ENCODE measurements at places on chromosomes 12 and 14. TPM values are rescaled to one million over a fixed set of nuclear protein-coding genes. Genes with fewer than 3 reads are reported as not detected.

- no peak overlapping the region for H3K4me3 ChIP-seq
- peaks cover 14% of the 10 kb centered on the region for H3K4me1 ChIP-seq
- peaks cover 6% of the 10 kb centered on the region for H3K36me3 ChIP-seq
- no peak overlapping the region for H3K27ac ChIP-seq
- no peak for DNase-seq
- no peaks in the 10 kb centered on the region for H3K27me3 ChIP-seq
These were observed 4.6 kb downstream of the FBRSL1 start for GRCh38 chr12:132494294-132495164.

DNA sequence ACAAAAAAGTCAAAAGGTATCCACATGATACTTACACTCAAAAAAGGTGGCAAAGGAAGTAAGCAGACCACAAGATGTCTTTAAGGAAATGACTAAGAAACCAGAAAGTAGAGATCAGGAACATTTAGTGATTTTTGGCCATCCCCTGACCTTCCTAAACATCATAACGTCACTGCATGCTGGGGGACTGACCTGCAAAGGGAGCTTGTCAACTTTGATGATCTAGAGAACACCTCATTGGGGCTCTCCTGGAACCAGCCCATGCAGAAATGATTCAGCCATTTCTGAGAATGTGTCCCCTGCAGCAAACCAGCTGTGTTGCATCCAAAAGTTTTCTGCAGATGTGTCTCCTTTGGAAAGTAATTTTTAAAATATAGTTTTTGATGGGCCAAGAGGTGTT lies 152.2 kb upstream of the RASSF8 start:
- no peak for DNase-seq
- peaks cover 6% of the 10 kb centered on the region for H3K27me3 ChIP-seq
- H3K27ac ChIP-seq = peak overlapping the region; percentile 35

DNA sequence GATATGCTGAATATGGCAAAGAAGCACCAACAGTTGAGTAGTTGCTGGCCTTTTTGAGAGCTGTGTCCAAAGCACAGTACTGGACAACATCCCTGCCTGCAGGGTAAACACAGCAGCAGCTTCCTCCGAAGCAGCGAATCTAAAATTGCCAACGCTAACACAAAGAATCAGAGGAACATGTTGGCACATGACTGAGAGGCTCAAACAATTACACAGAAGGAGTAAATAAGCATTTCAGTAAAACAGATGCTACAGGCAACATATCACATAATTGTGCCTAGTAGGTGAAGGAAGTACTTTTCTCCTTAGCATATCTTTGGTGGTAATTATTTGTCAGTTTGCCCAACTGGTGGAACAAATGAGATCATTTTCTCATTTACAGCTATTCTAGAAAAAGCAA lies 52.1 kb downstream of the KICS2 start:
- no peaks in the 10 kb centered on the region for H3K27me3 ChIP-seq
- no peak overlapping the region for H3K4me3 ChIP-seq
- peaks cover 3% of the 10 kb centered on the region for H3K4me1 ChIP-seq
- no peak overlapping the region for H3K27ac ChIP-seq

DNA sequence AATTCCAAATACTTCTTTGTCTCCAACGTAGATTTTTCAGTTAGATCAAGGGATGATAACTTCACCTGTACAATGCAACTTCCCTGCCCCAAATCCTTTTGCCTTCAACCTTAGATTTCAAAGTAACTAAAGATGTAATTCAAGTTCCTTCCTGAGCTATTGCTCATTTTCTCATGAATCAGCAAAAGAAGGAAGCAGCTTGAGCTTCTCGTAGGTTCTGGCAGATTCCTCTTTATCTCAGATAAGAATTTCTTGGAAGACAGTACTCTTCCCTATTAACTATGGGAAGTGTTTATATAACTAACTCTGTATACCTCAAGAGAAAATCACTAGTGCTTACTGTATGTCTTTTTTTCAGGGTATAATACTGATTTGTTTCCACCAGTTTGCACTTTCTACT lies 203.8 kb downstream of the RASSF9 start:
- H3K4me1 ChIP-seq = no peaks in the 10 kb centered on the region
- H3K27ac ChIP-seq = no peak overlapping the region
- DNase-seq = no peak
- no peak overlapping the region for H3K4me3 ChIP-seq

DNA sequence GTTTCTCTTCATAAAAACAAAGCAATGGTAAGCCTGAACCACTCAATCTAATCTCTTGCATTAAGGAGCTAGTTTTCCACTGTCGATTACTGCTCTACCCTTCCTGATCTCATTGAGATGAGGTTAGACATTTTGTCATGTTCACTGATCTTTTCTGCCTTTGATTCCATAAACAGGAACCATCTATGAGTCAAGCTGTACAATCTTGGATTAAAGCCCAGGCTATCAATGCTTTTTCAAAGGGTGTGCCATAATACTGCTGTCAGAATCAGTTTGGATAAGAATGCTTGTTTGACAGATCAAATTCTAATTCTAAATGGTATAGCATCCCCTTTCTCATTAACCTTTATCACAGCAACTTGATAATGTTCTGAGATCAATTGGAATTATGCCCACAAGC lies 16.1 kb downstream of the GRIP1 start:
- H3K36me3 ChIP-seq = no peaks in the 10 kb centered on the region
- H3K4me3 ChIP-seq = no peak overlapping the region
- no peak for DNase-seq
- H3K4me1 ChIP-seq = no peaks in the 10 kb centered on the region
- H3K27ac ChIP-seq = no peak overlapping the region
- peaks cover 31% of the 10 kb centered on the region for H3K27me3 ChIP-seq

GRCh38 chr12:124037331-124037730 lies 64.3 kb downstream of the ZNF664 start:
- no peak overlapping the region for H3K27ac ChIP-seq
- peaks cover 4% of the 10 kb centered on the region for H3K4me1 ChIP-seq
- H3K4me3 ChIP-seq = no peak overlapping the region
- no peaks in the 10 kb centered on the region for H3K36me3 ChIP-seq

- H3K4me1 ChIP-seq = peaks cover 7% of the 10 kb centered on the region
- H3K4me3 ChIP-seq = peak overlapping the region; percentile 82
- peaks cover 2% of the 10 kb centered on the region for H3K36me3 ChIP-seq
- H3K27me3 ChIP-seq = peaks cover 17% of the 10 kb centered on the region
These were observed 22.7 kb upstream of the SRGAP1 start for GRCh38 chr12:63821781-63822251.

GRCh38 chr12:27618836-27619235 lies 77.4 kb upstream of the REP15 start:
- peaks cover 2% of the 10 kb centered on the region for H3K36me3 ChIP-seq
- no peak overlapping the region for H3K27ac ChIP-seq
- peaks cover 8% of the 10 kb centered on the region for H3K4me1 ChIP-seq
- no peaks in the 10 kb centered on the region for H3K27me3 ChIP-seq
- no peak for DNase-seq
- H3K4me3 ChIP-seq = no peak overlapping the region

GRCh38 chr12:49874142-49874897 lies 29.4 kb downstream of the FAIM2 start:
- DNase-seq = peak; percentile 10
- no peaks in the 10 kb centered on the region for H3K36me3 ChIP-seq
- peaks cover 3% of the 10 kb centered on the region for H3K27me3 ChIP-seq

DNA sequence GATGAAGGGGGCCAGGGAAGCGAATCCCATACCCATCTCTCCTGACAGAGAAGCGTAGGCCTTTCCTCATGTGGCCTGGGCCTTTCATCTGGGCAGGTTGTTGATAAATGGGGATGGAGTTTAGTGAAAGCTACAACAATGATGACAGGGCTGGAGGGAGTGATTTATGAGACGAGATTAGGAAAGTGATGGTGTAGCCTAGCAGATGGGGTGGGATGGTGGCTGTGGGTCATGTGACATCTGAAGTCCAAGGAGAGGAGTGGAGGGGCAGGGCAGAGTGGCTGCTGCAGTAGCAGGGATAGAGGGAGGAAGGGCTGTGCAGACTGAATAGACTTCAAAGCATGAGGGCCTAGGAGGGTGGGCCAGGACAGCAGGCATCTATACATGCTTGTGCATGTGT lies 85.5 kb downstream of the ADCK1 start:
- H3K36me3 ChIP-seq = peaks cover 2% of the 10 kb centered on the region
- H3K27me3 ChIP-seq = no peaks in the 10 kb centered on the region
- no peak for DNase-seq
- H3K4me3 ChIP-seq = no peak overlapping the region

DNA sequence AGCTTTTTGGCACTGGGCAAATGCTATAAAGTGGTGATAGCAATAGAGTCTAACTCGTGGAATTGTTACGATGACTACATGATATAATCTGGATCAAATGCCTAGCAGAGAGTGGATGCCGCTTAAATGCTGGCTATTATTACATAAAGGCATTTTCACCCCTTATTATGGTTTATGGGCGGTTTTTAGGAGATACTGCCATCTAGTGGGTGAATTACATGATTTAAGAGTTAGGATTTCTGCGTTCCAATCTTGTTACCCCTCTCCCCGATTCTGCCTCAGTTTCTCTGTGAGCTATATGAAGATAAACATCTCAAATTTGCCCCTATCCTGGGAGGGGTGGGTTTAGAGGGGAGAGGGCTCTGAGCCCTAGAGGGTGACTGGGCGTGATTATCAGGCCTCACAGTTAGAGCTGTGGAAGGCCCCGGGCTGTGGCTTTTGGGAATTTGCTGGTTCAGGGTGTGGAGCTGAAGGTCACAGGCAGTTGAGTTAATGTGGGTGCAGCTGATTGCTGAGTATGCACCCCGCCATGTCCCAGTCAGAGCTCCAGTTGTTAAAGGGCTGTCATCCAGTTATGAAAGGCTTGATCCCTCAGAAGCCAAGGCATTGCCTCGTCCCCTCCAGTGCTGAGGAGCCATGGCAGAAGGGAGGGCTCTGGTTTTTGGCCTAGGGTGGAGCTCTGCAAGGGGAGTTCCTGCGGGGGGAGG lies 14.4 kb downstream of the CLSTN3 start:
- no peak for DNase-seq
- H3K4me1 ChIP-seq = peaks cover 17% of the 10 kb centered on the region
- H3K4me3 ChIP-seq = no peak overlapping the region
- no peak overlapping the region for H3K27ac ChIP-seq

DNA sequence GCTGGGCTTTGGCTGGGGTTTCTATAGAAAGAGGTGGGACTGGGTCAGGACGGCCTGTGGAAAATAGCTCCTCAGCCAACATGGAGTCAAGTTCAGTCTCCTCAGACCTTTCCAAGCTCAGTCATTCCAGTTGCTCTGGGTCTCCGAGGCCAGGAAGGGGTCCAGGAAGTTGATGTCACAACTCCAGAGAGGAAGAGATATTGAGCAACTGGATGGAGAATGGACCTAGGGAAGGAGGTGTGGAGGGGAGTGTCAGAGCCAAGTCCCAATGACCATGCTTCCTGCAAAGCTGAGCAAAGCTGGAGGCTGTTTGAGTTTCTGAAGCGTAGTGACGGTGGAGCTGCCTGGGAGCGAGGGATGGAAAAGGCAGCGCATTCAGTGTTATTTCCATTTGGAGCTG lies 86.1 kb downstream of the SLC24A4 start:
- no peaks in the 10 kb centered on the region for H3K4me1 ChIP-seq
- peaks cover 8% of the 10 kb centered on the region for H3K27me3 ChIP-seq
- no peak overlapping the region for H3K27ac ChIP-seq
- peaks cover 1% of the 10 kb centered on the region for H3K36me3 ChIP-seq
- no peak for DNase-seq

DNA sequence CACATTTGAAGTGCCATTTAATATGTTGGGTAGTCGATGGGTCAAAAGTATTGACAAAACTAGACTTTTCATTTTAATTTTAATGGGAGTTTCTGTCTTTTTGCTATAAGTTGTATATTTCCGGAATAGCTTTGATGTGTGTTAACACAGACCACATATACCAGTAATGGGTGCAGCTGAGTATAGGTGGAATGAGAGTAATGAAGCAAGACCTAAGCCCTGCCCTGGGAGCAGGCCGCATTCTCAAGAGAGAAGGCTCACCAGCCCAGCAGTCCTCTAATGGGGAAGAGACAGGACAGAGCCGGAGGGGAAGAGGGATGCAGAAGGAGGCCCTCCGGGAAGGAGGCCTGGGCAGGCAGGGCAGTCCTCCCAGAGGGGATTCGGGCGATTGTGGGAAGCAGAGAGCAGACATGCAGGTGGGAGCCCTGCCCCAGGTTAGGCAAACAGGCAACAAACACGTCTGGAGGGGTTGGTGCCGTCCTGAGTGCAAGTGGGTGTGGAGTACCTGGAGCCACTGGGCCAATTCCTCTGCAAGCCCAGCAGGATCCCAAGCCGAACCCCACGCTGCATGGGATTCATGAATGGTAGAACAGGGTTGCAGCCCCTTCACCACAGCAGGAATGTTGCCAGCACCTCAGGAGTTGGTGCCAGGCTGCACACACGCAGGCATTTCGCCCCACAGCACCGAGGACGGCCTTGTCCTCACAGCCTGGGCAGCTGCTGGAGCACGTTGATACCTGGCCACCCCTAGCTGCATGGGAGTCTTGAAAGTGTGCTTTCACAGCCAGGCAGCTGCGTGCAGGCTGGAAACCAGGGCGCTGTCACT lies 7.8 kb downstream of the CKB start:
- no peak overlapping the region for H3K4me3 ChIP-seq
- H3K4me1 ChIP-seq = peaks cover 8% of the 10 kb centered on the region
- peak overlapping the region; percentile 33 for H3K27ac ChIP-seq
- H3K27me3 ChIP-seq = no peaks in the 10 kb centered on the region

GRCh38 chr14:62667421-62667914 lies 377.8 kb downstream of the KCNH5 start:
- H3K36me3 ChIP-seq = no peaks in the 10 kb centered on the region
- H3K4me1 ChIP-seq = no peaks in the 10 kb centered on the region
- H3K27me3 ChIP-seq = no peaks in the 10 kb centered on the region
- no peak for DNase-seq
- H3K4me3 ChIP-seq = no peak overlapping the region
- no peak overlapping the region for H3K27ac ChIP-seq

- DNase-seq = no peak
- peak overlapping the region; percentile 56 for H3K4me3 ChIP-seq
- H3K27me3 ChIP-seq = no peaks in the 10 kb centered on the region
- H3K27ac ChIP-seq = peak overlapping the region; percentile 41
- peaks cover 27% of the 10 kb centered on the region for H3K36me3 ChIP-seq
- H3K4me1 ChIP-seq = peaks cover 31% of the 10 kb centered on the region
These were observed 35.0 kb downstream of the ZNF664 start for GRCh38 chr12:124007826-124008570.

DNA sequence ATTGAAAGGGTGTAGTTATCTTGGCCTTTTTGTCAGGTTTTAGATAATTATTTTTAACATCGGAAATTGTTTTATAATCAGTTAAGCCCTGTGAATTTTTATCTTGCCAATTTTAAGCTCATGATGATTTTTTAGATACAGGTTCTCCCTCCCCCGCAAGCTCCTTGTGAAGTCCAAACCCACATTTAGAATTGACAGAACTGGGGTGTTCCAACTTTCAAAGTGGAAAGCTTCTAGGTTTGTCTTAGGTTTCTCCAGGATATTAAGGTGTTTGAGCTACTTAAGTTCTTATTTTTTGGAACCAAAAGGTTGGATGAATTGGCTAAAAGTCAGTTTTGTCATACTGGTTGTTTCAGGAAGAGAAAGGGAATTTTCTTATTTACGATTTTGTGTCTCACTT lies 49.1 kb downstream of the ATP2A2 start:
- peaks cover 33% of the 10 kb centered on the region for H3K36me3 ChIP-seq
- H3K4me3 ChIP-seq = no peak overlapping the region
- DNase-seq = no peak
- H3K4me1 ChIP-seq = peaks cover 10% of the 10 kb centered on the region
- H3K27me3 ChIP-seq = no peaks in the 10 kb centered on the region
- peak overlapping the region; percentile 49 for H3K27ac ChIP-seq

Gene CEP83
- total RNA-seq = 13.2 TPM

Gene KERA
- total RNA-seq = not detected

Gene DPPA3
- total RNA-seq = not detected

Gene SAMD15
- total RNA-seq = not detected

Gene DPY19L2
- 8.7 TPM for total RNA-seq

All from activated naive CD8-positive, alpha-beta T cell treated with anti-CD3 and anti-CD28 coated beads, Interleukin-2, amount 10 ng/mL, durations not matched to agents 7 days and 5 days (primary cell).